ENCODE measurements at places on chromosomes 1 and 21.

- no peak for DNase-seq
These were observed 2.3 kb upstream of the BSND start for GRCh38 chr1:54996359-54996868.

- DNase-seq = no peak
These were observed 43.8 kb downstream of the XPR1 start for GRCh38 chr1:180675586-180675985.

DNA sequence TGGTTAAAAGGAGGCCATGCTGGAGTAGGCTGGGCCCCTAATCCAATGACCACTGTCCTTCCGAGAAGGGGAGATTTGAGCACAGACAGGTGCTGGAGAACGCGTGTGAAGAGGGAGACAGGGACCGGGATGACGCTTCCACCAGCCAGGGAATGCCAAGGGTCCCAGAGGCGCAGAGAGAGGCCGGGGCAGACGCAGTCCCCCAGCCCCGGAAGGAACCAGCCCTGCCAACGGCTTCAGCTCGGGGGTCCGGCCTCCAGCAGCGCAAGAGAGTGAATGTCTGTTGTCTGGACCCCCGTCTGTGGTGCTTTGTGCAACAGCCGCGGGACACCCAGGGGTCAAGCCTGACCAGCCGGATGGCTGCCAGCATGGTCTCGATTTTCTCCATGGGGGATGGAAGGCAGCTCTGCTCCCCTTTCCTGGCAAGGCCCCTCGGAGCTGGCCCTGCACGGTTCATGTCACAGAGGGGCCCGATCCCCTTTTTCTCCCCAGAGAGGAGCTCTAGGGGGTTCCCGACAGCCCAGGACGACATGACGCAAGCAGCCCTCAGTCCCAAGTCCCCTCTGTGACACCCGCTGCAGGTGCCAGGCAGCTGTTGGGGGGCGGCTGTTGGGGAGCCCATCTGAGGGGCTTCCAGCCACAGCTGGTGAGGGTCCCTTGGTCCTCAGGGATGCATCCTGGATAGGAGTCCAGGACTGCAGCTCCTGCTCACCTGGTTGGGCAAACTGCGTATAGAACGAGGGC, 73.5 kb downstream of the SIK1 start:
- no peak for DNase-seq

DNA sequence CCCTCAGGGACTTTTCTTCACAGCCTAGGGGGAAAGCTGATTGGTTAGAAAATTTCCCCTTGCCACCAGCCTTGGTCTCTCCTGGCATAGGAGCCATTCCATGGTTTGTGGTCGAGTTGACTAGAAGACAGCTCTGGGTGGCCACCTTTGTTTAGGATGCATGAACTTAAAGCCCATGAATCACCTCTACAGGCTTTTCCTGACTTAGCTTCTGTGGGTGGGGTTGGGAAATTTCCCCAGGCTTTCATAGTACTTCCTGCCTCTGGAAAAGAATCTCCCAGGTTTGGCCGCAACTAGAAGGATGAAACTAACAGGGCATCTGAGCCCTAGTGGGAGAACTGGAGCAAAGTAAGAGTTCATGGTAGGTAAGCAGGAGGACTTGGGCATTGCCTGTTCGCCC, 72.6 kb downstream of the SNRPE start:
- DNase-seq = no peak

- no peak for DNase-seq
These were observed 336.4 kb downstream of the NTNG1 start for GRCh38 chr1:107477233-107477632.

All from GM04503 (cell line).